ENCODE measurements at places on chromosomes 16 and 17.

- no peak for DNase-seq
Measured at GRCh38 chr17:46745376-46745775, 73.1 kb downstream of the WNT3 start.

- no peak for DNase-seq
Measured at GRCh38 chr17:32152130-32152529, 9.8 kb downstream of the RHOT1 start.

- no peak for DNase-seq
Measured at GRCh38 chr16:86086471-86086870, 187.5 kb downstream of the IRF8 start.

DNA sequence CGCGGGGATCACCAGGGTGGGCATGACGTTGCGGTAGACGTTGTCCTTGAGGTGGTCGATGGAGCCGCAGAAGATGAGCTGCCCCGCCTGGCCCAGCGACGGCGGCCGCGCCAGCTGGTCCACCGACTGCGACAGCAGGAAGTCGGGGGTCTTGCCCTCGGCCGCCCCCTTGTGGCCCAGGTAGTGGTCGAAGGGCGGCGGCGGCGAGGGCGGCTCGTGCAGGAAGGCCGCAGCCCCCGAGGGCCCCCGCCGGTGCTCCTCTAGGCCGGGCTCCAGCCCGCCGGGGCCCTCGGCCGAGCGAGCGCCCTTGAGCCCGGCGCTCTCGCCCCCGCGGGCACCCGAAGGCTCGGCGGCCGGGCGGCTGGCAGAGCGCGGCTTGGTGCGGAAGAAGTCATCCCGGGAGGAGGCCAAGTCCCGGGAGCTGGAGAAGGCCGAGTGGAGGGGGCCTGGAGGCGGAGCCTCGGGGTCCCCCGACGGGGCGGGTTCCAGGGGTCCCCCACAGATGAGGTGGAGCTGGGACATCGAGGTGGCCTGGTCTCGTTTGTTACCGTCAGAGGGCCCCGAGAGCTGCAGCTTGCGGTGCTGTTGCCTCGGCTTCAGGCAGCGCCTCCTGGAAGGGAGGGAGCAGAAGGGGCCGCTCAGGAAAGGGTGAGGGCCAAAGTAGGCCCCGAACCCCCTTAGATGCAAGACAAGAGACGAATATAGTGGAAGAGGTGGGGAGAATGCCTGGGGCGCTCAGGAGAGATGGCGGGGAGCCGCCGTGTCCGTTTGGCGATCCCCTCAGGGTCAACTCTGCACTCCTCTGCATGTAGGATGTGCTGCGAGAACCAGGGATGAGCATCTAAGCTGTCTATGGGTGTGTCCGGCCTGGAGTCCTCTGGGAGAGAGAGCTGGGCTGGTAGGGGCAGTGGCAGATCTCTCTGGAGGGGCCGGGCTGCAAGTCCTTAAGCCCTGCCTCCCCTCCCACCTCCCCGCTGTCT is 8.8 kb downstream of the FAM171A2 start:
- peak; percentile 46 for DNase-seq

DNA sequence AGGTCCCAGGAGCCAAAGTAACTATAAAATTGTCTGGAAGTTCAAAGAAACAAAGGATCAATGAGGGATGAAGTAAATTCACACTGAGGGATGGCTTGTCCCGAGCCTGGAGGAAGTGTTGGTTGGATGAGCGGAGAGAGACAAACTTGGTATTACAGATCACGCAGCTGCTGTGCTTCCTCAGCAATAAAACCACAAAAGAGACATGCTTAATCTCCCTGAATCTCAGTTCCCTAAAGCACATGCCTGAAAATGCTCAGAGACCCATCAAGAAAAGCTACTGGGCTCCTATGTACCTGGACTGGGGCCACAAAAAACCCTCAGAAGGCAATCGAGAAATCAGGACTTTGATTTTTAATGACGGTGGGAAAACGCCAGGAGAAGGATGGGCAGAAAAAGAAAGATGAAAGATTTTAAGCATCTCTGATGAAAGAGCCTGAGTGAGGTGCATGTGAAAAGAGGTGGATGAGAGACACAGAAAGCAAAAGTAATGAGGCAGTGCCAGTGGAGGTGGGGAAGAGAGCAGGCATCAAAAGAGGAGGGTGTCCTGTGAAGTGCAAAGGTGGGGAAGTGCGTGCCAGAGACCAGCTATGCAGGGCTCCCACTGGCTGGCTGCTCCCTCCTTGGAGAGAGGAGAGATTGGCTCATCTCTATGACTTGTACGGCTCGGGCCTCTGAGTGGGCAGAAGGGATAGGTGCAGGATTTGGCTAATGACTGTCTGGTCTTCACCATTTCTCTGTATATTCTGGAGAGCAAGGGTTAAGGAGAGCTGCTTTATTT is 143.7 kb downstream of the ABCC12 start:
- no peak for DNase-seq

- no peak for DNase-seq
Measured at GRCh38 chr17:81608082-81608481, 28.8 kb downstream of the NPLOC4 start.

DNA sequence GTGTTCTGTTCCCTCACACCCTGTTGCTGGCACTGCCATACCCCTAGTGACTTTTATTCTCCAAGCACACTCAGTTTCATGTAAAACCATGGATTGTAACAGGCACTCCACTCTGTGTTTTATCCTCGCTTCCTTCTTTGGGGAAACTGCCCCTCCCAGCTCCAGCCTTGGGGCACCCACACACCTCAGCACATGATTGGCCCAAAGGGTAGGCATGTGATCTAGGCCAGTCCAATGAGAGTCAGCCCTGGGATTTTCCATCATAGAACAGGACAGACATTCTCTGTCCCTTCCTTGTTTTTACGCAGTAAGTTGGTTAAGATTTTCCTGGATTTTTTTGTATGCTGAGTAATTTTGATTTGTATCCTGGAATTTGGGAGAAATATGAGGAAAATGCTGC is 115.4 kb downstream of the C16orf95 start:
- no peak for DNase-seq

Data from CD4-positive, alpha-beta T cell treated with Interferon alpha-2 for 1 hour (primary cell).